HL-60 (cell line): ENCODE measurements at places on chromosomes 6 and 20.
A peak's percentile ranks its signal among the peaks of the same experiment; 100 is the strongest.

DNA sequence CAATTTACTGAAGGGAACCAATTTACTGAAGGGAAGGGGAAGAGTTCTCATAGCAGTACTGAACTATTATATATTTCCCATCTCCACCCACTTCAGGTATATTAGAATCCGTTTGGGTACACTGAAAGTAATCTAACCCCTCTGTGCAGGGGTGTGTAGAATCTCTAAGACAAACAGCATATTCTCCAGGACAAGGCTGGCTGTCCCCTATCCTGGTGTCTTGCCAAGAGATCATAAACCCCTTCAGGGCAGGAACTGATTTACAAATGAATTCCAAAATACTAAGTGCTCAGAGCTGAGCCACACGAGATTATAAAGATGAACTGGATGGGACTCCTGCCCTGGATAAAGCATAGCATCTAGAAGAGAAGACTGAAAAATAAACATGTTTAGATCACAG, 9.2 kb downstream of the ASF1A start:
- DNase-seq, result no peak

GRCh38 chr6:148407372-148407771, 64.7 kb downstream of the SASH1 start:
- DNase-seq, result no peak

DNA sequence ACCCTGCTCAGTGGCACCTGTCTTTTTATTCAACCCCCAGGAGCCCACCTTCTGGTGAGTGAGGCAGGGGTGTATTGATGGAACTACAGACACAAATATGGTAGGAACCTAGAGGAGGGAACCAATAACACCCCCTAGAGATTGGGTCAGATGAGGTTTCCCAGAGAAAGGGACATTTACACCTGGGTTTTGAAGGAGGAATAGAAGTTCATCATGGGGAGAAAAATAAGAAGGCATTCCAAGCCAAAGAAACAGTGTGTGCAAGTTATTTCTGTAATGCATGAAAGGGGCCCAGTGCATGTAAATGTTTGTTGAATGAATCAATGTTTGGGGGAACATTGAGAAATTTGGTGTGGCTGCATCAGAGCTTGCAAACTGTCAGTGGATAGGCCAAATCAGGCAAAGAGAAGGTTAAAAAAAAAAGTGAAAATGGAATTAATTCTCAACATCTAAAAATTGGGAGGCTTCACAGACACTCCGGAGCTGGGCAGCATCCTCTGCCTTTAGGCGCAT, 11.1 kb upstream of the KIAA1755 start:
- DNase-seq, result no peak

GRCh38 chr6:71967436-71967835, 81.1 kb downstream of the RIMS1 start:
- no peak for DNase-seq

GRCh38 chr6:134453792-134454510, 136.0 kb upstream of the SGK1 start:
- no peak for DNase-seq

DNA sequence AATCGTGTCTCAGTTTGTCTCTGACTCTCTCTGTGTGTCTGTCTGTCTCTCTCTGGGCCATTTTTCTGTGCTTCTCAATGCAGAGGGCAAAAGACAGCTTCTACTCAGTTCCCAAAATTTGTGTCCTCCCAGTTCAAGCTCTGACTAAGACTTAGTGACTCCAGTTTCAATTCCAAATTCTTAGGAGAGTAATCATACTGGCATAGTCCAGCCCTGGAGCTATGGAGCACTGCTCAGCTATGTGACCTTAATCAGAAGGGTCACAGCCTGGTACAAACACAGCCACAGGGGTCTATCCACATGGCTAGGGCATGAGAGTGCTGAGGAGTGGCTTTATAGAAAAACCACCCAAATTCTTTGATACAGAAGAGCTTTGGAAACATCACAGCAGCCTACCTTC, 91.9 kb downstream of the FOXF2 start:
- DNase-seq, result no peak

DNA sequence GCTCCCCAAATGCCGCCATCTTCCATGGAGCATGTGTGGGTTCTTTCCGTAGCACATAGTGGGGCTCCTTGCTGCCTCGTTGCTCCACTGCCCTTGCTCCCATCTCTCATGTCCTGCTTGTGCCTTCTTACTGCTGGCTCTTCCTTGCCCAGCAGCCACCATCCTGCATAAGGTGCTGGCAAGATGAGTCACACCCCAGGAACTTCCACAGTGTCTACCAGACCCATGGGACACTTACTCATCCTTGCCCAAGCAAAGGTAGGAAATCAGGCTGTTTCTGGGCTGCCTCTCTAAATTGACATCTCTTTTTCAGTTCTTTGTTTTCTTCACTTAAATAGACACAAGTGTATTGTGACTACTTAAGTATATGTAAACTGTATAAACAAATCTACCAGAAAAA, 39.4 kb upstream of the RGS17 start:
- no peak for DNase-seq

- peak; percentile 67 for DNase-seq
Observed at GRCh38 chr20:48620507-48621375, 207.1 kb downstream of the PREX1 start.

DNA sequence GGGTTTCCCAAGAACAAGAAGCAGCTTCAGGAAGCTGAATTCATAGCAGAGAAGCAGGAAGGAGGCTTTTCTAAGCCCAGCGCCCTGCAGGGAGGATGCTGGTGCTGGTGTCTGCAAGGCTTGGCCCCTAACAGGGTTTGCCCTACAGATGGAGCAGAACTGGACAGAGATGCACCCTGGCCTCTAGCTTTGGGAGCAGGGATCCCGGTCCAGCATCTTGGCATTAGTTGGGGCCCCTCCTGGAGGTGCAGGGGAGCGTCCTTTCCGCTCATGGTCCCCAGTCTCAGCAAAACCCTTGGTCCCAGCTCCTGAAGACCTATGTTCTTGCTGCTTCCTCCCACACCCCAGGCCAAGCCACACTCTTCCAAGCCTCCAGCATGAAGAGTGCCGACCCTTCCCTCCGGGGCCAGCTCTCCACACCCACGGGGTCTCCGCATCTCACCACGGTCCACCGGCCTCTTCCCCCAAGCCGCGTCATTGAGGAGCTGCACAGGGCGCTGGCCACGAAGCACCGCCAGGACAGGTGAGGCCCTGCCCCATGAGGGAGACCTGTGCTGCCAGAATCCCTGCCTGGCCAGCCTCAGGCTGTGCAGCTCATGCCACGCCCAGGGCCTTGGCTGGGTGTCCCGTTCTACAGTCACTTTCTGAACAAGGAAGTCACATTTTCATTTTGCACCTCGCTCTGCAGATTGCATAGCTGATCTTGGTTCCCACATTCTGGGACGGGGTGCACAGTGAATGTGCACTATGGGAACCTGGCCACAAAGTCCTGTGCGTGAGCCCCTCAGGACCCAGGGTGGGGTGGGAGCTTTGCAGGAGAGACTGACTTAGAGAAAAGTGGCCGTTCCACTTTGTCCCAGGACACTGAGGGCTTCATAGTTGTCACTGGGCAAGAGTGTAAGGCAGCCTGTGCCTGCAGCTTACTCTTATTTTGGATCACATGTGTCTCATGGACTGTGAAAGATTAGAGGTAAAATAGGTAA, 160.2 kb downstream of the SYCP2 start:
- DNase-seq, result no peak

DNA sequence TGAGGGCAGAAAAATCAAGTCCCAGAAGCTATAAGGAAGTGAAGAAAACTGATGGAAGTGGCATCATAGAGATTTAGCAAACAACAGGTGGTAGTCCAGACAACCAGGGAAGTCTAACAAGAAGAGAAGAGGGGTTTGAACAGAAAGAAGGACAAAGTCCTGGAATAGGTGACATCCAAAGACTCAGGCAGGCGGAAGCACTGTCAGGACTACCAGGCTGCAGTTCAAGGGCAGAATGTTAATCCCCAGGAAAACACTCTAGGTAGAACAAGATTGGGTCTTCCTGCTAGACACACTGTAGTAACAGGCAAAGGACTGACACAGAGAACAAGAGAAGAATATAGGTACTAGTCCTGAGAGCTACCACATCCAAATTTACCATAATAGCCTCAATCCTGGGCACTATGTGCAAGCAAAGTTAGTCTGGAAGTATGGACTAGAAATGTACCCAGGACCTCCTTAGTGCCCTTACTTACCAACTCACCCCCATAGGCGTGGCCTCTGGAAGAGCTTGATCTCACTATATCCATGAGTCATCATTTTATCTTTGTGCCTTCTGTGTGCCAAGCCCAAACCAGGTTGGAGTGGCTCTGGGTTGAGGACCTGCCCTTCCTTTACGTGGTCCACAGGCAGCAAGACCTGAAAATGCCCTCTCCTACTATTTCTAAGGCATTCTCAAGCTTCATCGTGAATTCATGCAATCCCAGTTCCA, 2.2 kb upstream of the EPB41L2 start:
- DNase-seq, result no peak

DNA sequence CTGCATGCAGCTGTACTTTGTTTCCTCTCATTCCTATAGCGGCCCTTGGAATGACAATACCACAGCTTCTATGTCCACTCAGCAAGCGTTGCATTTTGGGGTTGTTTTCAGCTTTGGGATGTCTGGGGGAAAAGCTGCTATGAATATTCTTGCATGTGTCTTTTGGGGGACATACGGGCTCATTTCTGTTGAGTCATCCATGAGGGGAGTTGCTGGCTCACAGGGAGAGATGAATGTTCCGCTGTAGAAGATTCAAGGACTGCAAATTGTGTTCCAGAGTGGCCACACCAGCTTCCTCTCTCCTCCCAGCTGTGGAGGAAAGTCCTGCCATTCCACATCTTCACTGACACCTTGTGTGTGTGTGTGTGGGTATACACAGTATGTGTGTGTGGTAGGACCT, 43.3 kb downstream of the TGM2 start:
- DNase-seq, result no peak

- DNase-seq, result no peak
Observed at GRCh38 chr6:157898640-157899039, 75.6 kb downstream of the SNX9 start.

DNA sequence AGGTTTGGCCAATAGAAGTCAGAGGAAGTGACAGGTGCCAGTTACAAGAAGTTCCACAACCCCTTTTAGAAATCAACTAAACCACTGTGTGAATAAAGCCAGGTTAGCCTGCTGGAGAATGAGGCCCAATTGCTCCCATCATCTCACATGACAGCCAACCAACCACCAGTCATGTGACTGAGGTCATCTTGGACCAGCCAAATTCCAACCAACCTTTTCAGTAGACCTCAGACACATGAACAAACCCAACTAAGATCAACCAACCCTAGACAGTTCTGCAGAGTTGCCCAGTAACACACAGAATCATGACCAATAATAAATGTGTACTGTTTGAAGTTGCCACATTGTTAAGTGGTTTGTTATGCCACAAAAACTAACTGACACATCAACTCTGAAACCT, 44.6 kb upstream of the GGTLC1 start:
- no peak for DNase-seq

DNA sequence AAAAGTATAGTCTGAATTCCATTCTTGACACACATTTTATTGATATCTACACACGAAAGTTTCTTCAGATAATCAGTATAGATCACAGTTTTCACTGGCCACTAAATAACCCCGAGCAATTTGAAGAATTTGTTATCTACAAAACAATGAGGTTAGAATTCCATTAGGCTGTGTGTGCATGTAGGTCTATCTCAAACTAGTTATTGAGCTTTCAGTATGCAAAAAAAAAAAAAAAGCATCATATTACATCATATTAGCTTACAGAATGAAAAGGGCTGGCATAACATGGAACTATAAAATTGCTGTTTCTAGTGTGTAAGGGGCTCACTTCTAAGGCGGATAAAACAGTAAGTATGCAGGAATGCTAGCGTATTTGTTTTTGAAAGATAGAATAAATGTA, 59.5 kb upstream of the ADGRG6 start:
- no peak for DNase-seq

GRCh38 chr6:74073429-74073828, 377.4 kb downstream of the CD109 start:
- DNase-seq, result no peak

DNA sequence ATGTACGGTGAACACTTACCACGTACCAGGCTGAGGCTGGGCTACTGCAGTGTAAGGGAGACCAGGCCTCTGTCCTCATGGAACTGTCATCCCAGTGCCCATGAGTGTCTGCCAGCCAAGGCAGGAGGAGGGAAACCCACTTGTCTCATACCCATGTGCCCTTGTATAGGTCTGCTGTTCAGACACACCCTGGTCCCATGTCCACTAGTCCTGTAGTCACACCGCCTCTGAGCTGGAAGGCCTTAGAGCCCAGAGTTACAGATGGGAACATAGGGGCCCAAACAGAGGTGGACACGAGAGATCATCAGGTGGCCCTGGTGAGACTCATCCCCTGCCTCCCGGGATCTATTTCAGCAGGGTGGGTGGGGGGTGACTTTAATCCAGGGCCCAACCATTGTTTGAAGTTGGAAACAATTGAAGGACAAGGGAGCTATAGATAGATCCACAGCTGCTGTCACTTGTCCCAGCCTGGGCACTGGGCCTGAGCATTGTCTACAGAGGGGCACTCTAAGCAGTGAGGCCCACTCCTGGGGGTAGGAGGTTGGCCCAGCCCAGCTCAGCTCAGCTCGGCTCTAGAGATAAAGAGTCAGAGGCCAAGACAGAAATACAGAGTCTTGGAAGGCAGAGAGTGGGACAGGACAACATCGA, 14.6 kb downstream of the MYH7B start:
- no peak for DNase-seq

GRCh38 chr6:9801249-9801754, 613.6 kb downstream of the TFAP2A start:
- no peak for DNase-seq

GRCh38 chr6:115712291-115712961, 348.3 kb downstream of the FRK start:
- no peak for DNase-seq

- no peak for DNase-seq
Observed at GRCh38 chr6:151372164-151372563, 19.2 kb downstream of the ZBTB2 start.

DNA sequence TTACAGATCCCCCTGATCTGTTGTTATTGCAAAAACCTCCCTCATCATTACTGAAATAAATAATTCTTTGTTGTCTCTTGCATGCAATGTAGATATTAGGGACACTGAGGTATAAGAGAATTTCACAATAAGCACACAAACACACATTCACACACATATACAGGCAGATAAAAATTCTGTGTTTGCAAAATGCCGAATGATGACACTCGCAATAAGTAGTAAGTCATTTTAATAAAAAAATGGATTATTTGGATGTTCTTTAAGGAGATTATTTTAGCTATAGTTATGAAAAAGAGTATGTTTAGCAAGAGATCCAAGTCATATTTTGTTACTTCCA, 13.6 kb downstream of the DEFB114 start:
- no peak for DNase-seq

- no peak for DNase-seq
Observed at GRCh38 chr6:165117121-165117520, 192.3 kb downstream of the C6orf118 start.

DNA sequence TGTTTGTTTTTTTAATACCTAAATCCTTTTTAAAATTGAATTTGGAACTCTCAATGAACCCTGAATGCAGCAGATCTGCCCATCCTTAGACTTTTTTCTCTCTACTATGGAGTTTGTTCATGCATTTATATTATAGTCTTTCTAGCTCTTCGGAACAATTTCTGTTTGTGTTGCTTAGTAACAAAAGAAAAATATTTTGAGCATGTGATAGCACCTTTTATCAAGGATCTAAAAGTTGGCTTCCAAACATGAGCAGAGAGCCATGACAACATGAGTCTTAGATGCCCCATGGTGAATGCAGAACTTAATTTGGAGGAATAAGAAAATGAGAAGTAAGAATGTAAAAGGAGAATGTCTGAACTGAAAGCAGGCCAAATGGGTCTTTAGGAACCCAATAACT, 133.7 kb downstream of the EDN1 start:
- DNase-seq, result no peak

- DNase-seq, result no peak
Observed at GRCh38 chr6:92700411-92700810, 718.9 kb downstream of the EPHA7 start.
